ENCODE measurements at places on chromosomes 3 and 15. TPM values are rescaled to one million over a fixed set of nuclear protein-coding genes. Genes with fewer than 3 reads are reported as not detected.

The FGD5 gene
- not detected for total RNA-seq

The GAP43 gene
- total RNA-seq: not detected

The COL6A5 gene
- not detected for total RNA-seq

The PRTG gene
- 9.6 TPM for total RNA-seq

The MYH15 gene
- total RNA-seq: 0.30 TPM

The TICRR gene
- total RNA-seq: 13.7 TPM

The TMEM207 gene
- not detected for total RNA-seq

The STRC gene
- total RNA-seq: not detected

The GREM1 gene
- total RNA-seq: 8.2 TPM

The SCN5A gene
- 0.63 TPM for total RNA-seq

The CPNE9 gene
- 0.10 TPM for total RNA-seq

The SPINT1 gene
- total RNA-seq: 1.1 TPM

The NR2E3 gene
- total RNA-seq: 0.15 TPM

The CALML4 gene
- 9.5 TPM for total RNA-seq

The LNP1 gene
- total RNA-seq: 0.66 TPM

The NRG4 gene
- 1.1 TPM for total RNA-seq

The IL5RA gene
- total RNA-seq: not detected

The HTR3E gene
- not detected for total RNA-seq

The GABRR3 gene
- total RNA-seq: not detected

The SV2B gene
- total RNA-seq: 0.10 TPM

The CACNA2D3 gene
- total RNA-seq: not detected

The SLC22A13 gene
- not detected for total RNA-seq

The CTDSPL gene
- 11.1 TPM for total RNA-seq

The CSPG5 gene
- total RNA-seq: 0.86 TPM

The RPS27L gene
- total RNA-seq: 395 TPM

The WDR82 gene
- 44.7 TPM for total RNA-seq

The KIAA1143 gene
- total RNA-seq: 19.6 TPM

The MEGF11 gene
- total RNA-seq: 0.48 TPM

The FSIP1 gene
- total RNA-seq: 0.51 TPM

The MESP1 gene
- total RNA-seq: 6.8 TPM

The UBE2Q2 gene
- total RNA-seq: 38.5 TPM

The CCDC39 gene
- total RNA-seq: not detected

The MCTP2 gene
- not detected for total RNA-seq

The SECISBP2L gene
- total RNA-seq: 8.3 TPM

The GOLGA6L9 gene
- total RNA-seq: 3.0 TPM

The EPHB3 gene
- 0.23 TPM for total RNA-seq

The TLR9 gene
- total RNA-seq: not detected

The CHRNA7 gene
- 4.1 TPM for total RNA-seq

The LRRC2 gene
- not detected for total RNA-seq

The ATP8B4 gene
- total RNA-seq: 1.1 TPM

The GOLGA8S gene
- total RNA-seq: 0.09 TPM

The CAMKV gene
- total RNA-seq: 0.53 TPM

The STRIT1 gene
- not detected for total RNA-seq

The PATL2 gene
- 0.07 TPM for total RNA-seq

The ZNF385D gene
- not detected for total RNA-seq

All from A549 treated with RU486 at 1 μM for 4 hours (cell line).